ENCODE measurements at places on chromosomes 3 and 15.

GRCh38 chr3:195558602-195559001 lies 15.5 kb upstream of the PPP1R2 start:
- peak; percentile 70 for DNase-seq

DNA sequence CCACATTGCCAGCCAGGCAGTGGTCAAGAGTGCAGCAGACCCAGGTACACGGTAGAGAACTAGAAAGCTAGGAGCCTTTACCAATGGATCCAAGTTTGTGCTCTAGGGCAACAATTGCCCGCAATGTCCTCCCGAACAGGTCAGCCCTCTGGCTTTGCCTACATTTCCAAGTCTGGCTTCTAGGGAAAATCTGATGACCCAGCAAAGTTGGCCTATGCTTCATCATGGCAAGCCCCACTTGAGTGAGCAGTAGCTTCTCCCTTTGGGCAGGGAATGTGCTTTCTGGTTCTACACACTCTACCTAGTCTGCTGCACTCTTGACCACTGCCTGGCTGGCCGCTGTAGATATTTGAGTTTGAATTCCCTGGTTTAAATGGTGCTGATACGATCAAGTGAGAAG lies 361.6 kb upstream of the NR2F2 start:
- no peak for DNase-seq

GRCh38 chr3:123568034-123568433 lies 16.8 kb downstream of the HACD2 start:
- DNase-seq = no peak

DNA sequence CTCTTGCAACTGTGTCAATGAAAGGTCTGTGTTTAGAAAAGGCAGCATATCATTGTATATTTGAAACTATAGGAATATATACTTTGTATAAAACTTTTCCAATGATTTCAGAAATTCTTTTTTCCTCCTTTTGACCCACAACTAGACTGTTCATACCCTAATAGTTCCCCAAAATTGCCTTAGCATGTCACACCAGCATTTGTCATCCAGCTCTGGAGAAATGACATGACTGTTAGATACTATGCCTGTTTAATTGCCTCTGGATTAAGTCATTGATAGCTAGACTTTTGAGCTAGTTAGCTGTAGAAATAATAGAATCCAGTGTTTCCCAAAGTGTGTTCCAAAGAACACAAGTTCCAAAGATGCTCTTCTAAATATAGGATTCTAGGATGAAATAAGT lies 32.4 kb downstream of the B3GALNT1 start:
- DNase-seq = no peak

GRCh38 chr3:55405436-55405835 lies 81.7 kb downstream of the WNT5A start:
- DNase-seq = no peak

- DNase-seq = peak; percentile 11
Measured at GRCh38 chr3:52313774-52314188, 2.3 kb upstream of the DNAH1 start.

DNA sequence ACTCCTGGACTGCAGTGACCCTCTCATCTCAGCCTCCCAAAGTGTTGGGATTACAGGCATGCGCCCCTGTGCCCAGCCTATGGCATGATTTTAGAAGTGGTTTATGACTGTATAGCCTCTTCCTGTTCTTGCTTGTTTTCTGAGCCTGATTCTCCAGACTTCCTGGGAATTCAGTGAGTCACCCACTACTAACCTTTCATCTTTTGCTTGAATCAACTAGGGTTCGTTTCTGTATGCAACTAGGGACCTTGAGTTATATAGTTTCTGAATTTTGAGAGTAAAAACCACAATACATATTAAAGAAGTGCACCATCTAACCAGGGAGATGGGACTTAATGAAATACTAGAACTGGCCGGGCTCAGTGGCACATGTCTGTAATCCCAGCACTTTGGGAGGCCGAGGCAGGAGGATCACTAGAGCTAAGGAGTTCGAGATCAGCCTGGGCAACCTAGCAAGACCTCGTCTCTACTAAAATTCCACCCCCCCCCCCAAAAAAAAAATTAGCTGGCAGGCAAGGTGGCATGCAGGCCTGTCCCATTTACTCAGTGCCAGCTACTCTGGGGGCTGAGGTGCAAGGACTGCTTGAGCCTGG lies 76.0 kb downstream of the ZNF609 start:
- no peak for DNase-seq

DNA sequence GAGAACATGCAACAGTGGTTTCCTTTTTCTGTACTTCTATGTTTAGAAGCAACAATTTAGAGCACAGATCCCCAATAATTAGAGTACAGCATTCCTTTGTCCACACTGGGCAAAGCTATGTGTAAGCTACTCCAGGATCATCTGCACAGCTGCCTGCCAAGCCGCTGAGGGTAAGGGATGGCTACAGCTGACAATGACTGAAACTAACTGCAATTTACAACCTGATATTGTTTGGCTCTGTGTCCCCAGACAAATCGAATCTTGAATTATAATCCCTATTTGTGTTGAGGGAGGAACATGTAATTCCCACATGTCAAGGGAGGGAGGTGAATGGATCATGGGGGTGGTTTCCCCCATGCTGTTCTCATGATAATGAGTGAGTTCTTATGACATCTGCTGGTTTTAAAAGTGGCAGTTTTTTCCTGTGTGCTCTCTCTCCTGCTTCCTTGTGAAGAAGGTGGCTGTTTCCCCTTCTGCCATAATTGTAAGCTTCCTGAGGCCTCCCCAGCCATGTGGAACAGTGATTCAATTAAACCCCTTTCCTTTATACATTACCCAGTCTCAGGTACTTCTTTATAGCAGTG lies 54.8 kb upstream of the TNFSF10 start:
- no peak for DNase-seq

DNA sequence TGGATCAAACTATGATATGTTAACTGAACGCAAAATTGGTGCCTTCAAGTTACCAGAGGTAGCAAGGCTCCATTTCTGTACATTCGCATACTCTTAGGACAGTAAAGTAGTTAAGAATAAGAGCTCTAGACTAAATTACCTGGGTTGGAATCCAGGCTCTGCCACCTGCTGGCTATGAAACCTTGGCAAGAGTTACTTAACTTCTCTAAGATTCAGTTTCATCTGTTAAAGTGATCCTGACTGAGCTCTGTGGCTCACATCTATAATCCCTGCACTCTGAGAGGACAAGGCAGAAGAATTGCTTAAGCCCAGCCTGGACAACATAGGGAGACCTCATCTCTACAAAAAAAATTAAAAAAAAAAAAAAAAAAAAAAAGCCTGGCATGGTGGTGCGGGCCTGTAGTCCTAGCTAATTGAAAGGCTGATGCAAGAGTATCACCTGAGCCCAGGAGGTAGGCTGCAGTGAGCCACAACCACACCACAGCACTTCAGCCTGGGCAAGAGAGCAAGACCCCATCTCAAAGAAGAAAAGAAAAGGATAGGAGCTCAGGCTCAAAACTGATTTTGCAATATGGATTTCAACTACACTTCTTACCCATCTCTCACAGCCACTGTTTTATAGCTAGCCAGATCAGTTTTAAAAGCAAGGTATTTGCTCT lies 21.3 kb downstream of the GSK3B start:
- no peak for DNase-seq

DNA sequence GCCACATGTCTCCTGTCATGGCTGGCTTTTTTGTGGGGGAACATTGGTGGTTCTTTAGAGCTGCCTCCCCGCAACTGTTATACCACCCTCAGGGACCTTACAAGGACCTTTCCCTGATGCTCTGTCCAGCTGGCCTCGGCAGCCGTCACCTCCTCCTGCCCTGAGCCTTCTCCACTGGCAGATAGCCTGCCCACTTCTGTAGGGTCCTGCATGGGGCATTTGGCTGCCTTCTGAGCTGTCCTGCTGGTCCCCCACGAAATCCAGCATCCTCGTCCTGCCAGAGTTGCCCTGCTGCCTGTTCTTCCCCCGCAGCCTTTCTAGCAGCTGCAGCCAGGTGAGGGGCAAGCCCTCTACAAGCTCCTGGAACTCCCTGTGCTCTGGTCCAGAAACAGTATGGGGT lies 86.2 kb downstream of the USP13 start:
- no peak for DNase-seq

DNA sequence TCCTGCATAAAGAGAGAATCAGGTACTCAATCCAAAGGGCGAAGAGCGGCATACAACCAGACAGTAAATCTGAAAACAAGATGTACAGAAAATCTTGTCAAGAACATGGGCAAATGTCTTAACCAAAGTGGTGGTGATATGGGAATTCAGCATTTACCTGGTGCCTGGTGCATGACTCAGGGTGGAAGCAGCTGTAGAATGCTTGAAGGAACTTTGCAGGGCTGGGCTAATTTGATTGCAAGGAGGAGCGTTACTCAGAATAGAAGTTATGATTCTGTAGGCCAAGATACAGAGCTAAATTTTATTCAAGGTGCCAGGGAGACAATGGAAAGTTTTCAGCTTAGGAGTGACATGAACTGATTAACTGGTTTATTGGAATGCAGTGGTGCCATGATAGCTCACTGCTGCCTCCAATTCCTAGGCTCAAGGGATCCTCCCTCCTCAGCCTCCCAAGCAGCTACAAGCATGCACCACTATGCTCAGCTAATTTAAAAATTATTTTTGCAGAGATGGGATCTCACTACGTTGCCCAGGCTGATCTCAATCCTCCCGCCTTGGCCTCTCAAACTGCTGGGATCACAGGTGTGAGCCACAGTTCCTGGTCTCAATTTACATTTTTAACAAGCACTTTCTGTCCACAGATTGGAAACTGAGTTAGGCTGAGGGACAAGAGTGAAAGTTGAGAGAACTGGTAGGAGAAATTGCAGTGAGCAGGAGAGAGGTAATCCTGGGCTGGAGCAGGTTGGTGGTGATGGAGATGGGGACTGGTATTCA lies 91.5 kb upstream of the TBC1D5 start:
- DNase-seq = no peak

GRCh38 chr3:181698263-181698954 lies 13.3 kb upstream of the SOX2 start:
- DNase-seq = no peak

DNA sequence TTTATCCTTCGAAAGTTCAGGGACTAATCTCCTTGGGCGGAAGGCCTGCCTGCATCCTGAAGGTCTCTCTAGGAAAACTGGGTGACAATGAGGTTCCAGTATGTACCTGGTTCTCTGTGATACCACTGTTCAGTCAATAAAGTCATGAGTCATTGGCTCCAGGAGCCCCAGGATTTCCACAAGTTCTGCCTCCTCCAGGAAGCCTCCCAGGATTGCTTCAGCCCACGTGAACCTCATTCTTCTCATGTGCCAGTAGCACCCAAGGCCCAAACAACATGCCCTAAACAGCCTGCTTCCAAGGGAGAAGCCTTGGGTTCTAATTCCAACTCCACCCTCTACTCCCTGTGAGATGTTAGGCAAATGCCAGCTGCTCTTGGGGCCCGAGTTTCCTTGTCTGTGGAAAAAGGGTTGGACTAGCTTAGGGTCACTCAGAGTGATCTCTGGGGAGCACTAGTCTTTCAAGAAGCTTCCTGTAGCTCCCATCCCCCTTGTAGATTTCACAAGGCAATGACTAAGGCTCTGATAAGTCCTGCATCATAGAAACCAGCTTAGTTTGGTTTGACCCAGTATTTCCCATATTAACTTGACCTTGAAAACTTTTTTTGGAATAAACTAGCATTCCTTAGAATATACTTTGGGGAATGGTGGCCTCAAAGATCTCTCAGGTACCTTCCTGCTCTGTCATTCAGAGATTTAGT lies 118.3 kb upstream of the ATP2B2 start:
- DNase-seq = no peak

GRCh38 chr3:76028774-76029173 lies 243.4 kb upstream of the ZNF717 start:
- DNase-seq = no peak

DNA sequence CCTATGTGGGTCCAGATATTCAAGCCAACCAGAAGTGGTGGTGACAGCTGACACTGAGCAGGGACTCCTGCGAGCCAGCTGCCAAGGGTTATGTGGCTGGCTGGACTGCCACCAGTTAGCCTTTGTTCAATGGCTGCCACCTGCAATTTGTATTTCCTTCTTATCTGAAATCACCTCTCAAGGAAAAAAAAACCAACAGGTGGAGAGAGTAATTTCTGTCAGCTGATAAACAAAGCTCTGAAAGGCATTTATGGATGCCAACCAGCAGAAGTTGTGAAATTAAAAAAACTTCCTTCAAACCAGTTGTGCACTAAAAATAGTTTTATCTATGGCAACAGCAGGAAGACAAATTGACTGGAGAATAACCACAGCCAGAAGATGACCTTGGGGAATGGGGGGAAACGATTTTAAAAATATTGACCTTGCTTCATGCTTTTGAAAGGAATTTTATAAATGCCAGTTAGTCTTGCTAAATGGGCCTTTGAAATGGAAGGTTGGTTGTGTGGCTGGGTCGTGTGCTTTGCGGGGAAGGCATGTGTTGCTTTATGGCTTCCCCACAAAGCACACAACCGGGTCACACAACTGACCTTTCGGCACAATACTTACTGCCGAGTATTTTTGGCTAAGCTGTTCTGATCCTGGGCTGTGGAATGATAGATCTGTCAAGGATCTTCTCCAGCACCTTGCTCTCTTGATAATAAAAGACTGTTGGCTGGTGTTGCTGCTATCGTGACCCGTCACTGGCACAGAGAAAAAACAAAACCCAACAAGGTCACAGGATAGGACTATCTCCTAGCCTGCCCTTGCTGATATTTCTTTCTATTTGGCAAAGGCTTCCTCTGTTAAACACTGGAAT lies 3.5 kb downstream of the MYZAP start:
- DNase-seq = no peak

DNA sequence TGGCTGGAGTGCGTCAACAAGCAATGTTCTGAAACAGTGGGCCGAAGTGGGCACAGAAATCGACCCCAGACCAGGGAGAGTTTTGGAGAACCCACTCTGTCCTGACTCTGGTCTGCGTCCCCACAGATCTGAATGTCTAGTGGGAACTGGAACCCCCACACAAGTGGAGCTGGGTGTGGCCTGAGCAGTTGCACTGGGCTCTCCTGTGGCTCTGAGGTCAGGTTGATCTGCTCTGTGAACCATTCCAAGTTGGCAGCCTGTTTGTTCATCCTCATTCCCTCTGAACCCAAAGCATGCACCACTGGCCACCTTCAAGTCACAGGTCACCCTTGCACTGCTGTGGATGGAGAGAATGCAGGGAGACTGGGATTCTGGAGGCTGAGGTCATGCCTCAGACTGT lies 60.5 kb downstream of the STARD5 start:
- DNase-seq = no peak

- DNase-seq = peak; percentile 46
Measured at GRCh38 chr3:71495708-71496472, 87.6 kb downstream of the FOXP1 start.

GRCh38 chr3:135495891-135496290 lies 469.6 kb upstream of the PPP2R3A start:
- no peak for DNase-seq

DNA sequence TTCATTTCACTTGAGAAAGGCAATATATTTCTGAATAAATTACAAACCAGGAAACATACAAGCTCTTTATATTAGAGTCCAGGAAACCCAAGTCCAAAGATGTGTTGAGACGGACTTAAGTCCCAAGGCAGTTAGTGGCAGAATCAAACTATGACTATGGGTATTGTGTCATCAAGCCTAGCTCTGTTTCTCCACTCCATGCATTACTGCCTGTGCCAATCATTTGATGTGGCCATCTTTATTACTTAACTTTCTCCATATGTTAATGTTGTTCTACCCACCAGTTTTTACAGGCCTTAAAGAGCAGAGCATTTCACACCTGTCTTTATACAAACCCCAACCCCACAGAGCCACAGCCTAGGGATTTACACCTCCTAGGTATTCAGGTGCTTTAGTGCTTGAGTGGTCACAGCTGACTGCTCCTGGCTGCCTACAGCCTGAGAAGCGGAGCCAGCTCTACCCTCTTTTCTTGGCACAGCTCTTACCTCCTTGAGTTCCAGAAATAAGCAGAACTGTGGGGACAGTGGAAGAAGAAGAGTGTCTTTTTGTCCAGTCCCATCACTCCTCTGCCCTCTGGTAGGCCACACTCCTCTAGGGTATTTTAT lies 92.1 kb downstream of the DTWD1 start:
- no peak for DNase-seq

Measured in CD4-positive, alpha-beta T cell treated with Interleukin-12 subunit alpha and Interleukin-12 subunit beta, for 1 hour (primary cell).